ENCODE measurements at places on chromosomes 2 and 18.
A peak's percentile ranks its signal among the peaks of the same experiment; 100 is the strongest.

DNA sequence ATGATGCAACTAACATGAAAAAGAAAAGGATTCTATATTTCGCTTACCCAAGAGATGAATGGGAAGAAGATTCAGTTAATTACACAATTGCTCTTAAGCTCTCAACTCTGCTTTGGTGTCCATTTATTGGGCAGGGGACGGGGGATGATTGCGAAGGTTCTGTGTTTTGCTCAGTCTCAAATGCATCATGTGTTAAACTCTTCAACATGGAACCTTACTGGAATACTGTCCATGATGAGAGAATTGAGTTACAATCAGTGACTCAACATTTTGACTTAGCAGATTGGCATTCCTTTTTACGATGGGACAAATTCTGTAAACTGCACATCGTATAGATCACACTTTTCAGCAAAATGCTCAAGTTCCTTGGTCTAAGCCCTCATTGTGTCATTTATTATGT, 135.6 kb downstream of the RBMS1 start:
- no peak for DNase-seq

GRCh38 chr2:66578687-66579106, 143.8 kb downstream of the MEIS1 start:
- DNase-seq = peak; percentile 63

- DNase-seq = peak; percentile 11
Observed at GRCh38 chr2:206158563-206159345, 490 bp downstream of the NDUFS1 start.

DNA sequence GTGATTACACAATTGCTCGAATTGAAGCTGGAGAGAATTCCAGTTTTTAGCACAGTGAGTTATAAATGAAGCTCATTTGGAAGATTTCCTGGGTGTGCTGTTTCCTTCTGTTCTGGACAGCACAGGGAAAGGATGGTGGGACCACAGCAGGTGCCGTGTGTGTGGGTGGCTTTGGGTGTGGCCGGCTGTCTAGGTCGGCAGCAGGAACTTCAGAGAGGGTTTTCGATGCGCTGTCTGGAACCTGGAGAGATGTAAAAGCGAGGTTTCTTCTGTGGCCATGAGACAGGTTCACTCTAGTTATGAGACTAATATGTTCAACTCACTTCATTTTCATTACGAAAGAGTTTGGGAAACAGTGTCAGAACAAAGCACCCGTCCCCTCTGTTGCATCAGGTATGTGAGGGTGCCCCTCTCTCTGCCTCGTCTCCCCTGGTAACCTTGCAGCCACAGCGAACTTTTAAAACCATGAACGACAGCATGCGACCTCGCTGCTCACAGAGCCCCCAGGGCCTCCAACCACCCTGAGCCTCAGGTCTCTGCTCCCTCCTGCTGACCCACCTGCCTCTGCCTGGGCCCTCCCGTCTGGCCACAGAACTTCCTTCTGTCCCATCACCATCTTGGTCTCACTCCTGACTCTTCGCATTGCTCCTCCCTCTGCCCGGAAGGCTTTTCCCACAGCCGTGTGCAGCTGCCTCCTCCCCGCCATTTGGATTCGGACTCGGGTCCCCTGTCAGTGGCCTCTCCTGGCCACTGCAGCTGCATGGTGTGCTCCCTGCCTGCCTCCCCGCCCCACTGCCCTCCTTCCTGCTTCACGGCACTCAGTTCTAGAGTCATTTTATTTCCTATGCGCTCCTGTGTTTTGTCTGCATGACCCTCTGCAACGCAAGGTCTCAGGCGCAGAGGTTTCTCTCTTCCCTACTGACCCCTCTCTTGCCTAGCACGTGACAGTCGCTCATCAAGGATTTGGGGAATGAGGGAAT, 151.2 kb downstream of the NDUFA10 start:
- no peak for DNase-seq

- no peak for DNase-seq
Observed at GRCh38 chr2:72148837-72149555, 1.3 kb upstream of the CYP26B1 start.

DNA sequence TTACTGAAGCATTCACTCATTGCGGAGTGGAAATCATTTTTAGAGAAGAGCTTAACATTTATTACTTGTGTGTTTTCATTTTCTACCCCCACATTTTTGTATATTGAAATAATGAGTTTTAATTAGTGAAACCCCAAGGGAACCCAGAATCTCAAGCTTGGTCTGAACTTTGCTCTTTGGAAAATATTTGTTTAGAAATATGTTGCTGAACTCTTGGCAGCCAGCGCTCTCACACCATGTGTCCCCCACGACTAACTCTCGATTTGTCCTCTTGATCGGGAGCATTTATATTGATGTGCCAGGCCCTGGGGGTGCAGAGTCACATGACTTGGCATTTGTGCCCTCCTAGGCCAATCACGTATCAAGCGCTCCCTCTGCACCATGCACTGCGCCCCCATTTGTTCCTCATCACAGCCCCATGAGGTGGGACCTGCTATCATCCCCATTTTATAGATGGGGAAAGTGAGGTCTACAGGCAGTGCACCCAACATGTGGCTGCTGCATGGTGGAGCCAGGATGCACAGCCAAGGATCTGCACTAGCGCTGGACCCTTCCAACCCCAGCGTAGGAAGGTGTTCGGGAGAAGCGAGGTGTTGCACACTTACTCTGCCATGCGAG, 149.7 kb downstream of the NCK2 start:
- DNase-seq = no peak

GRCh38 chr2:219619235-219619634, 8.2 kb upstream of the SLC4A3 start:
- DNase-seq = no peak

- DNase-seq = no peak
Observed at GRCh38 chr2:158144914-158145625, 43.4 kb downstream of the UPP2 start.

DNA sequence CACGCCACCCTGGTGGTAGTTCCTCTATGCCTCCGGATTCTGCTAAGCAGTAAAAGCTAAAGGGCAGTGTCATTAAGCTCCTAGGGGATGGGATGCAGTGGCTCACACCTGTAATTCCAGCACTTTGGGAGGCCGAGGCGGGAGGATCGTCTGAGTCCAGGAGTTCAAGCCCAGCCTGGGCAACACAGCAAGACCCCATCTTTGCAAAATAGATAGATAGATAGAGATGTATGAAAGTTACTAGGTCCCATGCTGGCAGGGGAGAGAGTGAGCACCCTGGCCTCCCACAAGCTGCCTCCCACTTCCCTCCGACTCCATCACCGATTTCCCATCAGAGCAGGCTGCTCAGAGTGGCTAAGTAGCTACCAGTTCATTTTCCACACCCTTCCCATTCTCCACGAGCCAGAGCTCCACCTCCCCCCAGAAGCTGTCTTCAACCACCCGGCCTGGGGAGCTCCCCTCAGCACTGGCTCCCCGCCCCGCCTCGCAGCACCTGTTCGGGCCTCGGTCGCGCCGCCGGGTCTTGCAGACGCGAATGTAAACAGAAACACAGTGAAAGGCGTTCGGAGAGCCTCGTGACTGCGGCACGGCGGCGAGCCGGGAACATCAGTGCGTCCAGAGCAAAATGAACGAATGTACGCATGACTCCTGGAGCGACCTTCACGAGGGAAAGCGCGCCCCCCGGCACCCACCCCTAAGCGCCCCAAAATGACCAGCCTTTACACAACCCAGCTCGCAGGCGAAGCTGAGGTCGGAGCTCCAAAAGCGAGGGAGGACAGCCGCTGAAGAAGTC, 598 bp upstream of the CEP68 start:
- no peak for DNase-seq

DNA sequence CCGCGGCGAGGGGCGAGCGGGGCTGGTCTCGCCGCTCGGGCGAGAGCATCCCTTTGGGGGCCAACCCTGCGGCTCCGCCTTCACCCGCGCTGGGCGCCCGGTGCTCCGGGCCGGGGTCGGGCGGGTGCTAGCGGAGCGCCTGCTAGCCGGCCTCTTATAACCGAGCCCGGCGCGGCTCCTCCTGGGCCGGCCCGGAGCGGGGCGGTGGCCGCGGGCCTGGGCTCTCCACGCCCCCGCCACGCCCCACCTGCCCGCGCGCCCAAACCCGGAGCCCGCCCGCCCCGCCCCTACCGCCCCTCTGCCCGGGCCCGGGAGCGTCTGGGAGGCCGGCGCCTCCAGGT, at the start of gene FOXI3:
Gene FOXI3 (minus strand): TSS at position 129 of the 341 bp plus-strand sequence. CDS start 158 bp downstream, outside the sequence.
- DNase-seq = no peak

DNA sequence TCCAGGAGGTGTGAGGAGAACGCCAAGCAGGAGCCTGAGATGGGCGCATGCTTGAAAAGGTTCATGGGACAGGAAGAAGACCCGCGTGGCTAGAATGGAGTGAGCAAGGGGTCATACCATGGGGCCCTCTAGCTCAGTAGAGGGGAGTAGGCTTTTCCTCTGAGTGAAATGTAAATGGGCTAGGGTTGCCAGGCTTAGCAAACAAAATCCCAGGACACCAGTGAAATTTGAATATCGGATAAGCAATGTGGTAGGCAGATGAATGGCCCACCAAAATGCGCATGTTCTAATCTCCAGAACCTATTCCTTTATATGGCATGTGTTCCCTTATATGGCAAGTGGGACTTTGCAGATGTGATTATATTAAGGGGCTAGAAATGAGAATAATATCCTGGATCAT, 174.1 kb upstream of the CCDC68 start:
- DNase-seq = no peak

DNA sequence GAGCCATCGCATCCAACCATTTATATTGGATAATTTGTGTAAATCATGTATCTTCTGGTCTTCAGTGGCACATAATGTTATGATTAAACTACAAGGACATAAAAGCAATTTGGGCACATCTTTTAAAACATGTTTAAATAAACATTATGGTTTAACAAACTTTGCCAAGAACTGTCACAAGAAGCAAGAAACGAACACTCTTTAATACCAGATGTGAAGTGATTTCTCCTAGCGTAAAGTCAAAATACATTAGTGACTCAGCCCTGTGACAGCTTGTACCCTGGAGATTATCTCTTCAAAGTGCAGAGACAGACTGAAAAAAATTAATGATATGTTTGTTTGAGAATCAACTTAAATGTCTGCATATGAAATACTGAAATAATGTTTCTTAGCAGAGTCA, 39.9 kb downstream of the DSEL start:
- DNase-seq = no peak

GRCh38 chr2:9074930-9075329, 71.4 kb upstream of the MBOAT2 start:
- DNase-seq = peak; percentile 35

DNA sequence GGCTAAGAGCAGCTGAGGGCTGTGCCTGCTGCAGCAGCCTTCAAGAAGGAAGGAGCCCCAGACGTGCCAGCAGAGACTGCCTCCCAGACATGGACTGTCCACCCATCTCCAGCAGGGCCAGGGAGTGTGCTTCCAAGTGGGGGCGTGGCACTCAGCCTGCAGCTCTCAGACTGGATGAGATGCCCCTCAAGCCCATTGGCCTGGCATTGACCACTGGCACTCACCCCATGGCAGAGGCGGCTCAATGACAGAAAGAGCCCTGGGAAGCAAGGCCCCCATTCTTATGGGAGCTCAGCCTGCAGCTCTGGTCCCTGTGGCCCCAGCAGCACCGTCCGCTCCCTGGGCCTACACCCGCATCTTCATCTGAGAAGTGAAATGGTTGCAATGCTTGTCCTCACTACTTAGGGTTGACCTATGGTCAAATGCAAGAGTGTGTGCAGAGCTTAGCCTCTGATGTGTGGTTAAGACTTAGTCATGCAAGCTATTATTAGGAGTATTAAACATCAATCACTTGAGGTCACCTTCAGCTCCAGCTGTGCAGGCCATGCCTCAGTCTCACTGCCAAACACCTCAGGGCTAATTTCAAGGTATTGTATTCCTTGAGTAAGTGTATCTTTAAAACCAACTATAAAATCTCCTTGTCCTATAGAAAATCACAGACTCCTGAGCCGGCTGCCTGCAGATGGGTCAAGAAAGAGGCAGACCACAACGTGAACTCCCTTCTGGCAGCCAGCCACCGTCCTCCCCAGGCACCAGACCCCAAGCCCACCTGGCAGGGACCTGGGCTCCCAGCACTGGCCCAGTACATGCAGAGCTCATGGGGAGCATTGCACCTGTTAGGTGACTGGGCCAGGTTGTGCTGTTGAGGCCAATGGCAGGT, 194.8 kb downstream of the NDUFA10 start:
- DNase-seq = no peak

GRCh38 chr2:220277445-220277975, 650.1 kb downstream of the SLC4A3 start:
- DNase-seq = no peak

- no peak for DNase-seq
Observed at GRCh38 chr2:29155578-29155977, 40.4 kb downstream of the CLIP4 start.

DNA sequence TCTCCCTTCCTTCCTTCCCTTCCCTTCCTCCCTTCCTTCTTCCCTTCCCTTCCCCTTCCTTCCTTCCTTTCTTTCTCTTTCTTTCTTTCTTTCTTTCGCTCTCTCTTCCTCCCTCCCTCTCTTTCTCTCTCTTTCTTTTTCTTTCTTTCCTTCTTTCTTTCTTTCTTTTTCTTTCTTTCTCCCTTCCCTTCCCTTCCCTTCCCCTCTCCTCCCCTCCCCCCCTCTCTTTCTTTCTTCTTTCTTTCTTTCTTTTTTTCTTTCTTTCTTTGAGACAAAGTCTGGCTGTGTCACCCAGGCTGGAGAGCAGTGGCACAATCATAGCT, 34.8 kb downstream of the GATA6 start:
- no peak for DNase-seq

- DNase-seq = no peak
Observed at GRCh38 chr2:32355976-32356680, 695 bp upstream of the BIRC6 start.

DNA sequence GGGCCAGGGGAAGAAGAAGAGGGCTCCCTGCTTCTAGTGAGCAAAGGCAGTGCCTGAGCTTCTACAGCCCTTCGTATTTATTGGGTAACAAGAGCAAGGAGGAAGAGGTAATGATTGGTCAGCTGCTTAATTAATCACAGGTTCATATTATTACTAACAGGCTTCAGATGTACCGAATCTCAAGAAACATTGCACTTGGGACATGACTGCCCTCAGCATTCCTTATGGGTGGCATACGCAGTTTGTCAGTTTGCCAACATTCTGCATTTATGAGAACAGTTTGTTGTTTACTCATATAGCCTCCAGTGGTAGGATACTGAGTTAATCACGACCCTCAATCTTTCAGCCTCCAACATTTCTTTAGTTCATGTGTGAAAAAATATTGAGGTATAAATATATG, 84.5 kb downstream of the HIBCH start:
- no peak for DNase-seq

- DNase-seq = no peak
Observed at GRCh38 chr18:76467371-76468190, 27.5 kb downstream of the ZNF516 start.

DNA sequence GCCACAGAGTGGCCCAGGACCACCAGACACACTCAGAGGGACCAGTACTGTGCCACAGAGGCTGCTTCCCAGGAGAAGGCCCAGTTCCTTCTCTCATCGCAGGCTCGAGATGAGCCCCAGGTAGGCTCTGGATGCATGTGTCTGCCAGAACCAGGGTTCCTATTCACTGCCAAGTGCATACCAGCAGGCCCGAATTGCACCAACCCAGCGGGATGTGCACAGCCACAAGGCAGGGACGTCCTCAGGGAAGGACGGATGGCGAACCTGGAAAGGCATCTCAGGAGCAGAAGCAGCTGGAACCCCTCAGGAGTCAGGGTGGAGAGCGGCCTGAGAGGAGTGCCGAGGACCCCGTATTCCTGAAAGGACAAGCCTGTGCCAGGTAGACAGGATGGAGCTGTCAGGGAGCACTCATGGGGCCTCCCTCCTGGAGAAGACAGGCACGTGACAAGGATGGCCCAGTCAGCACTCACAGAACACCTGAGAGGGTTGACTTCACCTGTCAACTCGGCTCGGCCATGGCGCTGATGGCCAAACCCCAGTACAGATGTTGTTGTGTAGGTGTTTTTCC, 73.7 kb downstream of the PTGR3 start:
- no peak for DNase-seq
